ENCODE measurements at places on chromosomes 16 and 17. TPM values are rescaled to one million over a fixed set of nuclear protein-coding genes. Genes with fewer than 3 reads are reported as not detected.
A peak's percentile ranks its signal among the peaks of the same experiment; 100 is the strongest.

Gene TBC1D3H
- not detected for total RNA-seq

Gene PLK1
- 2.5 TPM for total RNA-seq

Gene KRT24
- total RNA-seq: not detected

Gene ZNF597
- 5.7 TPM for total RNA-seq

Gene CD300A
- 6.3 TPM for total RNA-seq

Gene CPHXL2
- not detected for total RNA-seq

Gene DNAI2
- 0.42 TPM for total RNA-seq

Gene ADAP2
- total RNA-seq: 3.6 TPM

Gene ZNF764
- 19.3 TPM for total RNA-seq

Gene PIK3R6
- total RNA-seq: 0.42 TPM

Gene MYH1
- total RNA-seq: not detected

Gene RANBP10
- total RNA-seq: 23.6 TPM

Gene CCDC78
- total RNA-seq: 12.0 TPM

- DNase-seq: no peak
These were observed 155.2 kb downstream of the SHISA9 start for GRCh38 chr16:13056607-13057006.

GRCh38 chr16:86574646-86575045 is 3.7 kb upstream of the FOXL1 start:
- no peak for DNase-seq

DNA sequence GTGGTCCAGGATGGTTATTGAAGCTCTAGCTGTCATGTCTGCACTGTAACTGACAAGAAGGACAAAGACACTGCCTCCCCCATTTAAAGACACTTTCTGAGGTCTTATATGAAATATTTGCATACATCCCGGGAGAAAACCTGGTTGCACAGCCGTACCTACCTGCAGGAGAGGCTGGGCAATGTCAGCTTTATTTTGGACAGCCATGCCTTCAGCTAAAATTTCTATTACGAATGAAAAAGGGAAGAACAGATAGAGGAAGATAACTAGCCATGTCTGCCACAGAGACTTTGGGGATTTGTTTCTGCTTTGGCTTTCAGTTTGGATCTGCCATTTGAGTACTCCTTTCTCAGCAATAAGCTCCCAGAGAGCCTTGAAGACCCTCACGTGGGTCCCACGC is 19.0 kb downstream of the SLC7A6 start:
- DNase-seq: no peak

DNA sequence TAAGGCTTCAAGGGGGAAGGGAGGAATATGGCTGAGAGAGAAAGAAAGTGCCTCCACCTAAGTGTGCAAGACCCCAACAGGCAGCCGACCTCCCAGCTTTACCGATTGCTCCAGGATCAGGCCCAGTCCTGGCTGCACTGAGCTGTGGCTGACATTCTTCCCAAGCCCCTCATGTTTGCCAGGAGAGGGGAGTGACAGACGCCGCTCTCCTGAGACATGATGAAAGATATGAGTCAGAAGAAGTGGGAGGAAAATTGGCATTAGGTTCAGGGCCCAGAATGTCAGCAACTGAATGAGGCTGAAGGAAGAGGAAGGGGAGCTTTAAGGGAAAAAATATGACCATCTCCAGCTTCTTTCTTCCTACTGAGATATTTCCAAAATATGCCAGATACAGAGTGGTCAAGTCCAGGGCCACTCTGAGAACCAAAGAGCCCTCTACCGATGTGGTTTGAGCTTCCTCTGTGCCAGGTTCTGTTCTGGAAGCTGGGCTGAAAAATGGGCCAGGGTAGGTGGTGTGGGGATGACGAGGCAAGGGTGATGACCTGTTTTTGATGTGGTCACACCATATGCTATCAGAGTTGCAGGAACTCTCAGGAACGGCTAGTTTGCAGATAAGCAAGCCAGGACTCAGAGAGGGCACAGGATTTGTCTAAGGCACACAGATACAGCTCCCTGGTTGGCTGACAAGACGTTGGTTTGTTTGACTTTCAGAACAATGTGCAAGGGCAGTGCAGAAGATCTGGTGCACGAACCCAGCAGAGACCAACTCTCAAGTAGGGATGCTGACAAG is 176.7 kb downstream of the SOX9 start:
- DNase-seq: no peak

GRCh38 chr17:48543107-48543853 is 1.6 kb downstream of the HOXB2 start:
- peak; percentile 53 for DNase-seq

GRCh38 chr17:36697903-36698530 is 96.6 kb downstream of the MRM1 start:
- DNase-seq: no peak

- no peak for DNase-seq
These were observed 43.9 kb upstream of the ABCA3 start for GRCh38 chr16:2384426-2384825.

DNA sequence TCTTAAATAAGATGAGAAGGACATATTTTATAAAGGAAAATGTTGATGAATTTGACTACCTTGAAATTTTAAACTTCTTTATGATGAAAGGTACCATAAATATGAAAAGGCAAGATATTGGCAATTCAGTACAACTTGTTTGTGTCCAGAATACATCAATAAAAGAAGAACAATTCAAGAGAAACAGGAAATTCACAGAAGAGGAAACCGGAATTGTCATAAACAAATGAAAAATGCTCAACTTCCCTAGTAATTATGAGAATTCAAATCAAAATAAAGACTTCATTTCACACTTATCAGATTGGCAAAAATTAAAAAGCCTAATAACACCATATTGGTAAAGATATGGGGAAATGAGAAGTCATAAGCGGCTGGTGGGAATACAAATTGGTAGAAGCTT is 54.3 kb downstream of the WSB1 start:
- DNase-seq: no peak

GRCh38 chr17:9598661-9599060 is 22.2 kb downstream of the CFAP52 start:
- DNase-seq: no peak

GRCh38 chr17:34275881-34276280 is 5.9 kb downstream of the CCL7 start:
- no peak for DNase-seq

DNA sequence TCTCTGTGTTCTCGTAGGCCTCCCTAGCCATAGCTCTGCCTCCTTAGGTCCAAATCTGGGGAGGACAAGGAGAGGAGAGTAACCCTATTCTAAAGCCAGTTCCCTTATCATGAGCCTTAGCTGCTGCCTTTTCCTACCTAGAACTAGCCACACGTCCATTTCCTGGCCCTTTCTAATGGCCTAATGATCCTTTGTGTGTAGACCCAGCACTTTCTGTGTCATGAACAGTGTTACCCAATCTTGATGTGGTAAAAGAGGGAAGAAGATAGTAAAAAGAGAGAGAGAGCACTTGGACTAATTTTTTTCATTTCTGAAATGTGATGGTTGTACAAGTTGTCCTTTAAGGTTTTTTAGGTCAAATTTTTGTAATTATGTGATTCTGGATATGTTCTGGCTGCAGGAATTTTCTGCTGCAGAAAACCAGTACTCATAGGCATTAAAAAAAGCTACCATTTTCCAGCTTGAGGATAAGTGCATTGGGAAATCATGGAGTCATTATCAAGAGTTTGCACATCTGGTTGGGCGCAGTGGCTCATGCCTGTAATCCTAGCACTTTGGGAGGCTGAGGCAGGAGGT is 18.2 kb downstream of the CASC3 start:
- DNase-seq: no peak

GRCh38 chr16:9124908-9125584 is 33.6 kb downstream of the HAPSTR1 start:
- no peak for DNase-seq

GRCh38 chr16:87314990-87315420 is 2.2 kb downstream of the C16orf95 start:
- DNase-seq: no peak

- no peak for DNase-seq
These were observed 3.5 kb upstream of the SIRT7 start for GRCh38 chr17:81921537-81921862.

DNA sequence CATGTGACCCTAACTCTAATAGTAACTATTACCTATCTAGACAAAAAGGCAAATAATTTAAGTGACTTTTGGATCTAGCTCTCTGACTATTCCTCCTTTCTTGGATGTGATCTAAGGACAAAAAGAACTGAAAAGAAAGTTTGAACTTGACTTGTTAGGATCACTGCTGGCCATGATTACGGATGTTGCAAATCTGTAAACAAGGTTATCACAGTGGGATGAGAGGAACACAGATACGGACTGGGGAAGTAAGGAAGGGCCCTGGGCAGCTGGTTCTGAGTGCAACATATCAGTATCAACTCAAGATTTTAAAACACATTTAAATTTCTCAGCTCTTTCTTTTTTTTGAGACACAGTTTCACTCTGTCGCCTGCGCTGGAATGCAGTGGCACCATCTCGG is 78.7 kb downstream of the MRM3 start:
- DNase-seq: no peak

GRCh38 chr17:52930581-52930980 is 772.1 kb upstream of the CA10 start:
- no peak for DNase-seq

- DNase-seq: no peak
These were observed 103.8 kb downstream of the AMFR start for GRCh38 chr16:56321571-56321970.

DNA sequence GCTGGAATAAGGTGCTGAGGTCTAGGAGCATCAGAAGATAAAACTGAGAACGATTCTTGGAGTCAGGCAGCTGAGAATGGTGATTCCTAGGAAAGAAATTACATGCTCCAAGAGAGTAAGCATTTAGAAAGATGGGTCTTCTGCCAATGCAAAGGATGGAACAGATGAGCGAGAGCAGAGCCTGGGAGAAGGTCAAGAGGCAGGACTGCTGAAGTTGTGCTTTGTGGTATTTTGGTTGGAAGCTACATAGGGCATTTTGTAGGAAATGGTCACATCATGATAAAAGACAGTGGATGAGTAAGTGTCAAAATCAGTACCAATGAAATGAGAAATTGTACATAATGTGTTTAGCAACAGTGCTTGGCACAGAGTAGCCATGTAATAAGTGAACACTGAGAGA is 1.4 kb upstream of the CRYM start:
- DNase-seq: no peak

- no peak for DNase-seq
These were observed 4.8 kb downstream of the GNG13 start for GRCh38 chr16:795580-796229.

DNA sequence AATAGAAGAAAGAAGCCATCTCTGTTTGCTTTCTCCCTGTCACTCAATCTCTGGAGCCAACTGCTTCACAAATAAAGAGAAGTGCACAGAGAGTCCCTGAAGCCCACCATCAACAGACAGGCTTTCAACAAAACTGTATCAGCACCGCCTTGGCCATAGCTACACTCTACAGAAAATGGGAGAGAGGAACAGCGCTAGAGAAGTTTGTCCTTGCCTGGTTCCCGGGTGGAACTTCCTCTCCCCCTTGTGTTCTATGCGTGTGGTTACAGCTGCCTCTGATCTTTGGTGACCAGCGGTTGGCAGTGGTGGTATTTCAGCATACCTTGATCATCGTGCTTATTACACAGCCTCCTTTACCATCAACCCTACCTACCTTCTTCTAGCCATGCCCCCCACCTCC is 91.4 kb upstream of the CCL2 start:
- no peak for DNase-seq

DNA sequence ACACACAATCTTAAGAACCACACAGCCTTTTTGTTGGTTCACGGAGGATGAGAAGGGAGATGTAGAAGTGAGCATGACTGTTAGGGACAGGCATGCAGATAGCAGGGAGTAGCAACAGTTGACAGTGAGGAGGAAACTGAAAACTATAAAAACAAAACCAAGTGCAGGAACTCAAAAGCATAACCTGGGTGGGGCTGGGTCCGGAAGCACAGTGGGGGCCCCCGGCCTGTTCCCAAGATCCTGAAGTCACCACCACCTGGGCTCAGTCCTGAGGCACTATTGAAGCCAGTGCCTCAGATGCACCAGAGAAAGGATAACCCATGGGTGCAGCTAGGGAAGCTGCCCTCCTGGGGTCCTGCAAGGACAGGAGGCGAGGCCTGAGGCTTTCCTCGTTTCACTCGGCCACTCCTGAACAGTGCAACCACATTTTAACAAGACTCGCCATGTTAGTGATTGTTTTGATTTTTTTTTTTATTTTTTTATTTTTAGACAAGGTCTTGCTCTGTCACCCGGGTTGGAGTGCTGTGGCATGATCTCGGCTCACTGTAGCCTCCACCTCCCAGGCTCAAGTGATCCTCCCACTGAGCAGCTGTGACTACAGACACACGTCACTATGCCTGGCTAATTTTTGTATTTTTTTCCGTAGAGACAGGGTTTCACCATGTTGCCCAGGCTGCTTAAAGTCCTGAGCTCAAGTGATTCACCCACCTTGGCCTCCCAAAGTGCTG is 27.7 kb upstream of the CBX4 start:
- no peak for DNase-seq

GRCh38 chr16:31880322-31880979 is 6.8 kb downstream of the ZNF267 start:
- no peak for DNase-seq

GRCh38 chr16:11640987-11641817 is 27.1 kb upstream of the SNN start:
- DNase-seq: peak; percentile 74

- DNase-seq: no peak
These were observed 425.1 kb downstream of the UTP18 start for GRCh38 chr17:51685287-51685909.

- no peak for DNase-seq
These were observed 16.2 kb downstream of the MYBBP1A start for GRCh38 chr17:4539025-4539424.

DNA sequence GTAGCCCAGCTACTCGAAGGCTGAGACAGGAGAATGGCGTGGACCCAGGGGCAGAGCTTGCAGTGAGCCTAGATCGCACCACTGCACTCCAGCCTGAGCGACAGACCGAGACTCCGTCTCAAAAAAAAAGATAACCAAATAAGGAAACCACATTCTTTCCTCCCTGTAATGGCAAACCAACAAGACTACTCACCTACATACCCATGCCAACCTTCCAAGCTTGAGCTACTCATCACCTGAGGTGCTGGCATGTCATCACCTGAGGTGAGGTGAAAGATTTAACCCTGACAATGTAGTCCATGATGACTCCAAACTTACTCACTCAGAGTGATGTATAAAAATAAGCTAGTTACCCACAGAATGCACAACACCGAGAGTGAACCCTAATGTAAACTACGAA is 85.2 kb downstream of the SMG6 start:
- no peak for DNase-seq

DNA sequence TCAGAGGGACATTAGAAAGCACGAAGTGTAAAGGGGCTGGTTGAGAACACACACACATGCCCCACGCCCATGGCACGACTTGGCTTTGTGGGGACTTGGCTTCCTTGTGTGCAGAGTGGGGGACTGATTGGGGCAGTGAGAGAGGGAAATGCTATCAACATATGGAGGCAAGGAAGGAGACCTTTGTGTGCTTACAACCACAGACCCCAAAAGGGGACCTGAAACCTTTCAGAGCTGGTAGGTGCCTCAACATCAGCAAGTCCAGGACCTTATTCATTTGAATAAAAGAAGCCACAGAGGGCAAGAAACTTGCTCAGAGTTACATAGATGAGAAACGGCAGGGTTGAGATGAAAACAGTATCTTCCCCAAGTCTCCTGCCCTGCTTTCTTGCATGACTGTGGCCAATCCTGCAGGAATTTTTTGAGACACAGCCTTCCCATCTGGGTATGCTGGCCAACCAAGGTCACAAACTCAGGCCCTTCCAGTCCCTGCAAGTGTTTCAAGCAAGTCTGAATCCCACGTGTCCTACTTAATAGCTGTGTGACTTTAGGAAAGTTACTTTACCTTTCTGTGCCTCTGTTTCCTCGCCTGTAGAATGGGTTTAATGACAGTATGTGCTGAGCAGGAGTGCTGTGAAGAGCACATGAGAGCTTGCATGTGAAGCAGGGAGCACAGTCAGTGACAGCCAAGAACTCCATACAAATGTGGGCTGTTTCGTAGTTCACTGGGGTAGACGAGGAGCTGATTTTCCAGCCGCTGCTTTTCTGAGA is 26.2 kb downstream of the C16orf78 start:
- no peak for DNase-seq

All from naive thymus-derived CD8-positive, alpha-beta T cell (primary cell).